ENCODE measurements at places on chromosomes 5 and 9. TPM values are rescaled to one million over a fixed set of nuclear protein-coding genes. Genes with fewer than 3 reads are reported as not detected.
A peak's percentile ranks its signal among the peaks of the same experiment; 100 is the strongest.

- peaks cover 27% of the 10 kb centered on the region for H3K4me1 ChIP-seq
- no peaks in the 10 kb centered on the region for H3K27me3 ChIP-seq
- H3K36me3 ChIP-seq, result peaks cover 4% of the 10 kb centered on the region
Observed at GRCh38 chr9:111481885-111482636, 2.1 kb downstream of the ECPAS start.

DNA sequence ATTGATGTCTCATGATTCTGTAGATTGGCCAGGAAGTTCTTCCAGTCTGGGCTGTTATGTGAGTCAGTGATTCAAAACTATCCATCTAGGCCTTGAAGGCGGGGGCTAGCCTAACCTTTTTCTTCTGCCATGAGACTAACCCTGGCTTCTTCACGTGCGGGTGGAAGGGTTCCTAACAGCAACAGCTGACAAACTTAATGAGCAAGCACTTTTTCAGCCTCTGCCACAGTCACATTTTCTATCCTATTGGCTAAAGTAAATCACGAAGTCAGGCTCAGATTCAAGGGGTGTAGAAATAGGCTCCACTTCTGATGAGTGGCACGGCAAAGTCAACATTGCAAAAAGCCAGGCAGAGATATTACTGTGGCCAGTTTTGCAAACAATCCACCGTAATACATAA is 68.4 kb downstream of the STK32A start:
- H3K4me3 ChIP-seq, result no peak overlapping the region
- H3K36me3 ChIP-seq, result no peaks in the 10 kb centered on the region
- no peak overlapping the region for H3K27ac ChIP-seq

Gene C8G
- total RNA-seq, result 2.8 TPM

DNA sequence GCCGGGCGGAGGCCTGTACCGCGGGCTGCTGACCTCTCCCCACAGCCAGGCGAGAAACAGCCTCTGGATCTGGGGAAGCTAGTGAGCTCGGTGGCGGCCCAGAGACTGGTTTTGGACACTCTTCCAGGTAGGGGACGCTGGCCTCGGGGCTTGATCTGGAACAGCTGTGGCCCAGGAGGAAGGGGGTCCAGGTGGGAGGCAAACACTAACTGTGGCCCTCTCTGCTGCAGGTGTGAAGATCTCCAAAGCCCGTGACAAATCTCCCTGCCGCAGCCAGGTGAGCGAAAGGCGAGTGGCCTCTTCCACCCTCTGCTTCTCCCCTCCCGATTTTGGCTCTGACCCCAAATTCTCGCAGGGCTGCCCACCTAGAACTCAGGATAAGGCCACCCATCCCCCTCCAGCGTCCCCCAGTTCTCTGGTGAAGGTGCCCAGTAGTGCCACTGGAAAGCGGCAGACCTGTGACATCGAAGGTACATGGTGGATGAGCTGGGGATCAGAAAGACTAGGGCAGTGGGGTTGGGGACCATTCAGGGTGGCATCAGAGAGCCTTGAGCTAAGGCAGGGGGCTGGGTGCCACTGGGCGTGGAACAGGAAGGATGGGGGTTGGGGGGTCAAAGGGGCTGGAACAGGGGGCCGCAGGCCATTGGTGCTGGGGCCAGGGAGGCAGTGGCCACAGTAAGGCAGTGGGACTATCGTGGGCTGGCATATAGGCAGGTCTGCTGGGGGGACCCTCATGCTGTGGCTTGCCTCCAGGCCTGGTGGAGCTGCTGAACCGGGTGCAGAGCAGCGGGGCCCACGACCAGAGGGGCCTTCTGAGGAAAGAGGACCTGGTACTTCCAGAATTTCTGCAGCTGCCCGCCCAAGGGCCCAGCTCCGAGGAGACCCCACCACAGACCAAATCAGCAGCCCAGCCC is 12.9 kb upstream of the SLC34A1 start:
- no peaks in the 10 kb centered on the region for H3K36me3 ChIP-seq
- no peak overlapping the region for H3K27ac ChIP-seq
- H3K4me3 ChIP-seq, result peak overlapping the region; percentile 81
- H3K27me3 ChIP-seq, result peaks cover 6% of the 10 kb centered on the region

GRCh38 chr5:35803191-35803651 is 53.5 kb upstream of the IL7R start:
- H3K4me3 ChIP-seq, result no peak overlapping the region
- DNase-seq, result no peak
- H3K27me3 ChIP-seq, result no peaks in the 10 kb centered on the region

- H3K4me3 ChIP-seq, result no peak overlapping the region
- DNase-seq, result no peak
- H3K36me3 ChIP-seq, result no peaks in the 10 kb centered on the region
- H3K27me3 ChIP-seq, result no peaks in the 10 kb centered on the region
Observed at GRCh38 chr9:123487944-123488548, 132.0 kb downstream of the CRB2 start.

Gene SERF1B
- total RNA-seq, result 23.9 TPM

- no peaks in the 10 kb centered on the region for H3K36me3 ChIP-seq
- peaks cover 55% of the 10 kb centered on the region for H3K27me3 ChIP-seq
- peak overlapping the region; percentile 14 for H3K27ac ChIP-seq
- peaks cover 40% of the 10 kb centered on the region for H3K4me1 ChIP-seq
- DNase-seq, result no peak
Observed at GRCh38 chr5:135891268-135891667, 4.4 kb downstream of the IL9 start.

- H3K27me3 ChIP-seq, result peaks cover 52% of the 10 kb centered on the region
- H3K27ac ChIP-seq, result no peak overlapping the region
- peaks cover 54% of the 10 kb centered on the region for H3K4me1 ChIP-seq
Observed at GRCh38 chr5:158877124-158877581, 222.6 kb downstream of the EBF1 start.

Gene GPSM1
- 29.2 TPM for total RNA-seq

DNA sequence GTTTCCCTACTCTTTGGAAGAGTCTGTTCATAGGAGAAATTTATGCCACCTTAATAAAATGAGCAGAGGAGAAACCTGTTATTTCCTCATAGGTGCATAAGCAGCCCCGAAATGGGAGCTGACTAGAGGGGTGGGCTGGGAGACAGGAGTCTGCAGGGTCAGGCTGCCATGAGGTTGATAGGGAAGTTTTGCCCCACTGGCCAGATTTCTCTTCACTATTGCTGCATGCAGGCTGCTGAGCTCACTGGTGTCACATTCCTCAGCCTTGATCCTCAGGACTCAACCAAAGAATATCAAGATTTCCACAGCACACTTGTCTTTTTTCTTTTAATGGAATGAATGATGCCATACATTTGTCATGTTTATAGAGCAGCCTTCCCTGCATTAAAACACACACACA is 60.7 kb downstream of the BHMT start:
- H3K27me3 ChIP-seq, result no peaks in the 10 kb centered on the region
- no peak overlapping the region for H3K27ac ChIP-seq
- DNase-seq, result no peak
- H3K4me3 ChIP-seq, result no peak overlapping the region
- no peaks in the 10 kb centered on the region for H3K36me3 ChIP-seq

Gene TSSK1B
- total RNA-seq, result 0.12 TPM

DNA sequence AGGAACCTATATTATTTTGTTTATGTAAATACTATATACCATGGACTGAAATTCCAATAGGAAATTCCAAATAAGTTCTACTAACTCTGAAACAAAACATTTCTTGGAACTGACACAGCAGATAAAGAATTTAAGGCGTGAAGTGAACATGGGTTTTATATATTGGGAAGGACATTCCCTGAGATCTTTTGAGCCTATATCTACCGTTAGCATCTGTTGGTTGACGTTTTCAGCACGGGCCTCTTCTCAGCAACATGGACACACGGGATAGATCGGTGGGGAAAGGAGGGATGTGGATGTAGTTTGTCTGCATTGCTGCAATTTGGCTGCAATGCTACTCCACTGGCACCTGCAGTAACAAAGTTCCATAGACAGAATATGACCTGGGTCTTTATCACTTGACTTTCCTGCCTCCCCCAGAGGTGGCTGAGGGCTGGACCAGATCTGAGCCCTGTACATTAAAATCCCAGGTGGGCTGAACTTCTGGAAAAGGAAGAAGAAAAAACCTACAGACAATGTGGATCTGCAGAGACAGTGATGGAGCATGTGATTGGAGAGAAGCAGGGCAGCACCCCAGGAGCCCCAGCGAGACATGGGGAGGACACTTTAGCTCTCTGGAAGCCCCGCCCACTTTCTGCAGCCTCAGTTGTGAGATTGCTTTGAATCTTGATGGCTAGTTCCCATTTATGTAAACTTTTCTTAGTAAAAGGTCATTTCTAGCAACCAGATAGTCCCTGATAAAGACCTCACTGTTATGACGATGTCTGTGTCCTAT is 91.2 kb upstream of the CPEB4 start:
- H3K4me3 ChIP-seq, result no peak overlapping the region
- DNase-seq, result no peak
- peaks cover 21% of the 10 kb centered on the region for H3K4me1 ChIP-seq
- H3K27me3 ChIP-seq, result no peaks in the 10 kb centered on the region

Gene CLK4
- 42.6 TPM for total RNA-seq

Measured in type B pancreatic cell (in vitro differentiated cells).